Panc1 (cell line): ENCODE measurements at places on chromosomes 11 and 22. TPM values are rescaled to one million over a fixed set of nuclear protein-coding genes. Genes with fewer than 3 reads are reported as not detected.

DNA sequence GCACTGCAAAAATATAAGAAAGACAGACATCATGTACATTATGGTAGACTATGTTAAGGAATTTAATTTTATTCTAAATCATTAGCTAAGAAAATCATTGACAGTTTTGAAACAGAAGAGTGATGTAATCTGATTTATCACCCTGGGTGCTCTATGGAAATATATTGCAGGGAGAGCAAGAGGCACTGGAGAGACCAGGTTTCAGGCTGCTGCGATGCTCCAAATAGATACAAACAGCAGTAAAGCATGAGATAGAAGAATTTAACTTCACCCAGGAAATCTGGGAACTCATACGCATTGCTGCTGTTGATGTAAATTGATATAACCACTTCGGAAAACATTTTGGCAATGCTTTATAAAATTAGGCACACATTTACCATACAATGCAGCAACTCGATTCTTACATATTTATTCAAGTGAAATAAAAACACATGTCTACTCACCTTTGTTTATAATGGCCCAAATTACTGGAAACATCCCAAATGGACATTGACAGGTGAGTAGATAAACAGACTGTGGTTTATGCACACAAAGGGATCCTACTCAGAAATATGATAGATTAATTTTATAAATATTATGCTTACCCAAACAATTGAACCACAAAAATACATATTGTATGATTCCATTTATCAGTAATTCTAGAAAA is 535.1 kb upstream of the CHORDC1 start:
- no peaks in the 10 kb centered on the region for H3K27me3 ChIP-seq
- no peaks in the 10 kb centered on the region for H3K4me1 ChIP-seq
- DNase-seq, result no peak
- H3K36me3 ChIP-seq, result no peaks in the 10 kb centered on the region

- peaks cover 7% of the 10 kb centered on the region for H3K4me1 ChIP-seq
- H3K4me3 ChIP-seq, result no peak overlapping the region
- no peak for DNase-seq
- H3K27ac ChIP-seq, result no peak overlapping the region
- peaks cover 2% of the 10 kb centered on the region; the same call in 1 of the 2 replicates for H3K36me3 ChIP-seq
Measured at GRCh38 chr11:66542362-66542761, 3.5 kb downstream of the ZDHHC24 start.

GRCh38 chr11:2526808-2527381 is 82.1 kb downstream of the KCNQ1 start:
- H3K4me3 ChIP-seq, result peak overlapping the region; percentile 29
- H3K36me3 ChIP-seq, result no peaks in the 10 kb centered on the region
- H3K27me3 ChIP-seq, result no peaks in the 10 kb centered on the region
- DNase-seq, result no peak
- no peaks in the 10 kb centered on the region for H3K4me1 ChIP-seq

DNA sequence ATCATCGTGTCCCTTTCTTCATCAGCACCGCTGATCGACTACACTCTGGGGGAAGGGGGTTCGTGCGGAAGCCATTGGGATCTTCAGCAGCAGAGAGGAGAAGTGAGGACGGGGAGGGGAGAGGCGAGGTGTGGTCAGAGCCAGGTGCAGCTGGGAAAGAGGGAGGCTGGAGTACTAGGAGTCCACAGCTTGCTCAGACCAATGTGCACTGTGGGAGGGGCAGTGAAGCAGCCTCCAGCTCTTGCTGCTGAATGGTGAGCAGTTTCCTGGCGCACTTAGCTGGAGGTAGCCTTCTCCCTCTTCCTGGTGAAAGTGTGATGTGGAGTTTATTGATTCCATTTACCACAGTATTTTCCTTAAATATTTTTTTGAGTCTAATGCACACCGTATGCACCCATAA is 99.0 kb upstream of the NECTIN1 start:
- peaks cover 6% of the 10 kb centered on the region for H3K27me3 ChIP-seq
- no peaks in the 10 kb centered on the region for H3K36me3 ChIP-seq
- H3K27ac ChIP-seq, result no peak overlapping the region
- H3K4me1 ChIP-seq, result no peaks in the 10 kb centered on the region

DNA sequence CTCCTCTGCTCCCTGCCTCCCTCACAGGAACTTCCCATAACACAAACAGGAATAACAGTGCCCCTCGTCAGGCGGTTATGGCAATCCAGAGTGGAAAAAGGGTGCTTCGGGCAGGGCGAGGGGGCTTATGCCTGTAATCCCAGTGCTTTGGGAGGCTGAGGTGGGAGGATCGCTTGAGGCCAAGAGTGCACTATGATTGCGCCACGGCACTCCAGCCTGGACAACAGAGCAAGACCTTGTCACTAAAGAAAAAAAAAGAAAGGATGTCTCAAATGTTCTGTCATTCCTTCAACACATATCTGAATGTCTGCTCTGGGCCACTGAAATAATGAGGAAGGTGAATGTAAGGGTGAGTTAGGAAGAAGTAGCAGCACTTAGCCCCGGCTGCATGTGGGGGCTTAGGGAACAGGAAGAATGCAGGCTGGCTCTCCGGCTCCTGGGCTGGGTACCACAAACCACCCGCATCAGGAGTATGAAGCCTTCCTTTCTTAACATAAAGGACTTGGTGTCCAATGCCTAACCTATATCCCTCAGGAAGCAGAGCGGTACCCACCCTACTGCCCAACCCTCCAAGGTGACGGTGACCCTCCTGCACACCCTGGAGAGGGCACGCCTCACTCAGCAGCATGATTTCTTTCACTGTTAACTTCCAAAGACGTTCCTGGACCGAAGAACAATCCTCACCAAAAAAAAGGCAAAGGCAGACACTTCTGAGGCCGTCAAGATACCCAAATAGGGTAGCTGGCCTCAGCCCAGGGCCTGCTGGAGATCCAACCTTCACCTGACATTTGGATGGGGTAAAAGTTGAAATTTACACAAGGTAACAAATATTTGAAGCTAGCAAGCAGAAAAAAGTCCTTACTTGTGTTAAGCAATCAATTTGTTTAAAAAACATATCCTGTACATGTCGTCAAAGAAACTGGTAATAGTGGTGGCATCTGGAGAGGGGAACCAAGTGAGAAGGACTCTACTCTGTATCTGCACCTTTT is 3.8 kb downstream of the CPT1A start:
- no peaks in the 10 kb centered on the region for H3K27me3 ChIP-seq
- DNase-seq, result no peak
- H3K27ac ChIP-seq, result peak overlapping the region; percentile 98
- no peaks in the 10 kb centered on the region for H3K36me3 ChIP-seq
- H3K4me1 ChIP-seq, result peaks cover 31% of the 10 kb centered on the region

DNA sequence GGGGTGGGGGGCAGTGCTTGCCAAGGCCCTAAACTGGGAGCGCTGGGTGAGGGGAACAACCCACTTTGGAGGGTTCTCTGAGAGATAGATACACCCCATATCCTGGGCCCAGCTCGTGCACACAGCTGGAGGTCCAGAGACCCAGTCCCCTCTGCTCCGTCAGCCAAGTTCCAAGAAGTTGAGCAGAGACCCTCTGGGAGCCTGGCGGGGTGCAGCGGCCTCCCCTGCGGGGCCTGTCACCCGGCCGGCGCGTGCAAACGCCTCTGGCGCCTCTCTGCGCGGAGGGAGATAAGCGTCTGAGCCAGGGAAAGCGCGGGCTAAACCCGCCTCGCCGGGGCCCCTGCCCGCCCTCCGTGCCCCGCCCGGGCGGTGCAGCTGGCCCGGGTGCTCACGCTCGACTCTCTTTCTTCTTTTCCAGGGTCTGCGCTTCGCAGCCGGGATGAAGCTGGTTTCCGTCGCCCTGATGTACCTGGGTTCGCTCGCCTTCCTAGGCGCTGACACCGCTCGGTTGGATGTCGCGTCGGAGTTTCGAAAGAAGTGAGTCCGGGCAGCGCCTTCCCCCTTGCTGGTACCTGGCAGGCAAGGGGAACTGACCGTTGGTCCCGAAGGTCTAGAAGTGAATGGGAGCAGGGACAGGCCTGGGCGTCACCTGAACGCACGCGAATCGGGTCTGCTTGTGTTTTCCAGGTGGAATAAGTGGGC is 540 bp downstream of the ADM start:
- H3K4me1 ChIP-seq, result peaks cover 41% of the 10 kb centered on the region
- H3K27ac ChIP-seq, result peak overlapping the region; percentile 100
- H3K4me3 ChIP-seq, result peak overlapping the region; percentile 90
- no peaks in the 10 kb centered on the region for H3K27me3 ChIP-seq
- no peak for DNase-seq

DNA sequence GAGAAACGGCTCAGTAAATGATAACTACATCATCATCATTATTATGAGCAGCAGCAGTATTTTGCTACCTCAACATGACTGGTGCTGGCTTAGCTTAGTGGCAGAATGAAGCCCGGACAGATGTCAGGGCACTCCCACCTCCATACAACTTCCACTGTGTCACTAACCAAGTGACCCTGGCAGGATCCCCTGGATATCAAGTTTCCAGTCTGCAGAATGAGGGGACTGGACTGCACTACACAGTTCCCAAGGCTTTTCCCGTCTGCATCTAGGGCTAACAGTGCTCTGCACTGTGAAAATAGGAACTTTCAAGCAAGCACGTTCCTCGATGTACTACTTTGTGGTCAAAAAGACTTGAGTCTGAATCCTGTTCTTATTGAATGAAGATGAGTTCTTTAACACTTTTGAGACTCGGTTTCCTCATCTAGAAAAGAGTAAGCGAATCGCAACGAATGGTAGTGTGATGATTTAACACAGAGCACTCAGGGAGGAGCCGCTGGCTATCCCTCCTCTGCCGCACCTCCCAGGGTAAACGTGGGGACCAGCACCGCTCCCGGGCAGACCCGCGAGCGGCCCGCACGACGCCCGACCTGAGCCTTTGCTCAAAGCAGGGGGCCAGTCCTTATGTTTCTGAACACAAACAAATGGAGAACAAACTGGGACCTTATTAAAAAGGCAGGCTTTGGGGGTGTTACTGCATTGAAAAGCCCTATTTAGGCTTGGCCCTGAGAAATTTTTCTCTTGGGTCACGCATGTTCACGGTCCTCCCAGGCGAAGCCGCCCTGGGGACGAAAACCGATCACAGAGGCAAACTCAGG is 910 bp downstream of the CLTCL1 start:
- H3K36me3 ChIP-seq, result no peaks in the 10 kb centered on the region
- peaks cover 9% of the 10 kb centered on the region for H3K4me1 ChIP-seq
- no peak for DNase-seq
- H3K27me3 ChIP-seq, result no peaks in the 10 kb centered on the region

DNA sequence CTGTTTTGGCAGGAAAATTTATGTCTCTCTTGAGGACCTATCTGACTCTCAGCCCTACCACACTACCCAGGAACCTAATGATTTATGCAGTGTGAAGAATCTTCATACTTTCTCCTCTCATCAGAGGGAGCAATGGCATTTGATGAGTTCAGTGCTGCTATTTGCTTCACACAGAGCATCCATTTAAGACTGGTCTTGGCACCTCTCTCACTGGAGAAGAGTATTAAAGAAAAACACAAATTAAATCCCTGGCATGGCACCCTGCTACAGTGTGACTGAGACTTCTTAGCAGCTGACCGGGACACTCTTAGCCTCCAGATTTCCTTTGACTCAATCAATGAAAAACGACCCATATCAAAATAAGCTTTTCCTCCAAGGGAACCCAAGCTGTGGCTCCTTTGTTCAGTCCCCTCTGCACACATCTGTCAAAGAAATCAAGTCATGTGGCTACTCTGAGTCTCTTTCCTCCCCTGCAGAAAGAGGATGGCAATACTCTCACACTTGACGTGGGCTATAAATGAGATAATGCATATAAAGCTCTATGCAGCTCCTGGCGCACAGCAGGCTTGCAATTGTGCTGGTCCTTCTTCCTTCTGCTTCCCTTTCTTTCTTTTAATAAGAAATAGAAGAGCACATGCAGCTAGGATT is 186.1 kb upstream of the E2F8 start:
- H3K36me3 ChIP-seq, result no peaks in the 10 kb centered on the region
- H3K27ac ChIP-seq, result no peak overlapping the region
- no peak overlapping the region for H3K4me3 ChIP-seq
- DNase-seq, result no peak
- H3K27me3 ChIP-seq, result peaks cover 27% of the 10 kb centered on the region; the same call in 1 of the 2 replicates
- no peaks in the 10 kb centered on the region for H3K4me1 ChIP-seq

- H3K36me3 ChIP-seq, result no peaks in the 10 kb centered on the region
- no peaks in the 10 kb centered on the region for H3K27me3 ChIP-seq
- H3K4me1 ChIP-seq, result no peaks in the 10 kb centered on the region
- DNase-seq, result no peak
Measured at GRCh38 chr11:8285796-8286195, 22.1 kb upstream of the LMO1 start.

GRCh38 chr11:119537306-119538253 is 114.6 kb upstream of the THY1 start:
- no peak overlapping the region for H3K27ac ChIP-seq
- H3K4me3 ChIP-seq, result no peak overlapping the region
- no peaks in the 10 kb centered on the region for H3K4me1 ChIP-seq
- no peaks in the 10 kb centered on the region for H3K36me3 ChIP-seq

DNA sequence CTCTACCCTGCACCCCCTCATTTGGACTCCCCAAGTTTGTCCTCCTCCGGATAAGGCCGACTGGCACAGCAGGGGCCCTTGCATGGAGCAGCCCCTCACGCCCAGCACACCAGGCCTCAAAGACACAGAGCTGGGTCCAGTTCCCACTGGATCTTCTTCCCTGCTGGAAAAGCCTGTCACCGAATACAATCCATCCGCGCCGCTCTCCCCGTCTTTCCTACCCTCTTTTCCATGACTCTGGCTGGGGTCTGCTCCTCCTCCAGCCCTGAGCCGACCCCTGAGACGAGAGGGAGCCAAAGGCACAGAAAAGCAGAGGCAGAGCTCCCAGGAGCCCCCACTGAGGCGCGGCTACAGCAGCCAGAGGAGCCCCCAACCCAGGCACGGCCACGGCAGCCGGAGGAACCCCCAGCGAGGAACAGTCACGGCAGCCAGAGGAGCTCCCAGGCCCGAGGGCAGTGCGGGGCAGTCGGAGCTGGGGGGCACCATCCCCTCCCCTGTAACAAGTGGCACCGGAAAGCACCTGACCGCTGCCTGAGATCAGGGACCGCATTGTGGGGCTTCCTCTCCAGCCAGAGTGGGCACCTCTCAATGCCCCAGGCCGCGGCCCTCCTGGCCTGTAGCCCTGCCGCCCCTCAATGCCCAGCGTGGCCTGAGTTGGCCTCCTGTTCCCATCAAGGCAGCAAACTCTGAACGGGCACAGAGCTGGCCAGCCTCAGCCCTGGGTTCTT is 12.0 kb downstream of the ALG12 start:
- H3K4me1 ChIP-seq, result no peaks in the 10 kb centered on the region
- no peak for DNase-seq
- no peaks in the 10 kb centered on the region for H3K36me3 ChIP-seq
- no peak overlapping the region for H3K27ac ChIP-seq
- H3K27me3 ChIP-seq, result no peaks in the 10 kb centered on the region
- no peak overlapping the region for H3K4me3 ChIP-seq

The P2RY2 gene
- total RNA-seq, result 2.4 TPM

The IGLL5 gene
- total RNA-seq, result not detected

The DDT gene
- total RNA-seq, result 137 TPM

The DCHS1 gene
- total RNA-seq, result 2.2 TPM

The PIH1D2 gene
- 3.0 TPM for total RNA-seq

The PTPRCAP gene
- 0.82 TPM for total RNA-seq

The TMEM184B gene
- total RNA-seq, result 54.2 TPM

The PATE4 gene
- not detected for total RNA-seq
